GF-D8 (cell line): ENCODE measurements at places on chromosomes 6 and 20.

DNA sequence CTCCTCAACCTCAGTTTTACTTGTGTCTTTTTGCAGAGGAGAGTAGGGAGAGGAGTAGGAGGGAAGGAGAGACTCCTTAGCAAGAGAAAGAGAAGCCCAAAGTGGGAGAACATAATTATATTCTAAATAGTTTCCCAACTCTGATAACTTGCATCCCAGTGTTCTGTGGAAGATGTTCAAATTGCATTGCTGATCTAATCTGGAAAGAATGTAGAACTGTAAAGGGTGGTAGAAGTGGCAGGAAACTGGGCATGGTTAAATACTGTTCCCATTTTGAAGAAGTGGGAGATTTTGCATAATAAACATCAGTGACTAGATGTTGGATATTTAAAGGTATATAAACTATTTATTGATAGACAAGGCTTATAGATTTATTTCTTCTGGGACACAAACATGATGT, 42.6 kb upstream of the HMGN3 start:
- DNase-seq = no peak

DNA sequence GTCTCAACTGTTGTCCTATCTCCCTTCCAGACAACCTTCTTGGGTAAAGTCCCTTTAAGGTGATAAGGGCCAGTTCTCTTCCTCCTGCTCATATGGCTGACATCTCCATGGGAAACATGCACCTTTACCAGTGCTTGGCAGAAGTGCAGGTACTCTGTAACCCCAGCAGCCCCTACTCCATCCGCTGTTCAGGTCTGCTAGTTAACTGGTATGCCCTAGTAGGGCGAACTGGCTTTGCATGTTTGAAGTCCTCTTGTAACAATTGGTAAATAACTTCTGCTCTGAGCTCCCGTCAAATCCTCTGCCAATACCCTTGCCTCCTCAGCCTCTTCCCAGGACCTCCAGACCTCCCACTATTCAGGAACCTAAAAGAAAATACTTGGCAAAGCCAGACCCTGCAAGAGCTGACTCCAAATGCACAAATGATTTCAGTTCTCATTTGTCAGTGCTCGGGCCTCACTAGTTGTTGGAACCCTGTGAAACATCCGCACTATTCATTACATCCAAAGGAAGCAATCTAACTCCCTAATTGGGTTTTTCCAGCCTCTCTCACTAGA, 703.7 kb downstream of the MAFB start:
- DNase-seq = no peak

GRCh38 chr6:169160091-169160854, 93.4 kb downstream of the THBS2 start:
- DNase-seq = no peak

GRCh38 chr6:157756708-157757429, 66.2 kb upstream of the SNX9 start:
- DNase-seq = peak; percentile 20

- peak; percentile 58 for DNase-seq
These were observed 41.2 kb downstream of the SLX4IP start for GRCh38 chr20:10476319-10476724.

DNA sequence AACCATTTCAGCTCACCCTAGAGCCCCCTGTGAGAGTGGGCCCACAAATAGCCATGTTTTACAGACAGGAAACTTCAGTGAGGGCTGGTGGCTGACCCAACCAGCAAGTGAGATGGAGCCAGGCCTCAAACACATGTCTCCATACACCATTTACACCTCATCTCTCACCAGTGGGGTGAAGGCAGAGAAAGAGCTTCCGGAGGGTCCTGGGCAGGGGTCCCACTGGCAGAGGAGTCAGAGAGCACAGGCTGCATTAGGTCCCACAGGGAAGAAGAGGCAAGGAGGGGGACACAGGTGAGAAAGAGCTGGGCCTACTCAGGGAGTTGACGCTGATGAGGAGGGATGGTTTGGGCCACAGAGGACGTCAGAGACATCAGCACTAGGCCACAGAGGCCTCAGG, 172.6 kb downstream of the VEGFA start:
- DNase-seq = no peak

DNA sequence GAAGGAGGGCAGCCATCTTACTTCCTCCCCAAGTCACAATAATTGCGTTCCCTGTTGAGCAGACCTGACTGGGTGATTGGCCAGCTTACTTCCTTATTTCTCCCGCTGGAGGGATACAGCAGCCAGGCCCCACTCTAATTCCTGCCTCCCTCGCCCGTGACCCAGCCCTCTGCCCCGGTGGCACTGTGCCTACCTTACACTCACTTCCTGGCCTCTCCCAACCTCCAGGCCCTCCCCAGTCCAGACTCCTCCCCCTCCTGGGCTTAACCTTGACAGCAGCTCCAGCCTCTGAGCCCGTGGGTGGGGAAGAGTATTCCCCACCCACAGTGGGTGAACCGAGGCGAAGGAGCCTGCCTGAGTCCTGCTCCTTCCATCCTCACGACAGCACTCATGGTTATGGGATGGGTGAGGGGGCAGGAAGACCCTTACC, 3.0 kb downstream of the BAK1 start:
- no peak for DNase-seq
